ENCODE measurements at places on chromosomes 5 and 9.

DNA sequence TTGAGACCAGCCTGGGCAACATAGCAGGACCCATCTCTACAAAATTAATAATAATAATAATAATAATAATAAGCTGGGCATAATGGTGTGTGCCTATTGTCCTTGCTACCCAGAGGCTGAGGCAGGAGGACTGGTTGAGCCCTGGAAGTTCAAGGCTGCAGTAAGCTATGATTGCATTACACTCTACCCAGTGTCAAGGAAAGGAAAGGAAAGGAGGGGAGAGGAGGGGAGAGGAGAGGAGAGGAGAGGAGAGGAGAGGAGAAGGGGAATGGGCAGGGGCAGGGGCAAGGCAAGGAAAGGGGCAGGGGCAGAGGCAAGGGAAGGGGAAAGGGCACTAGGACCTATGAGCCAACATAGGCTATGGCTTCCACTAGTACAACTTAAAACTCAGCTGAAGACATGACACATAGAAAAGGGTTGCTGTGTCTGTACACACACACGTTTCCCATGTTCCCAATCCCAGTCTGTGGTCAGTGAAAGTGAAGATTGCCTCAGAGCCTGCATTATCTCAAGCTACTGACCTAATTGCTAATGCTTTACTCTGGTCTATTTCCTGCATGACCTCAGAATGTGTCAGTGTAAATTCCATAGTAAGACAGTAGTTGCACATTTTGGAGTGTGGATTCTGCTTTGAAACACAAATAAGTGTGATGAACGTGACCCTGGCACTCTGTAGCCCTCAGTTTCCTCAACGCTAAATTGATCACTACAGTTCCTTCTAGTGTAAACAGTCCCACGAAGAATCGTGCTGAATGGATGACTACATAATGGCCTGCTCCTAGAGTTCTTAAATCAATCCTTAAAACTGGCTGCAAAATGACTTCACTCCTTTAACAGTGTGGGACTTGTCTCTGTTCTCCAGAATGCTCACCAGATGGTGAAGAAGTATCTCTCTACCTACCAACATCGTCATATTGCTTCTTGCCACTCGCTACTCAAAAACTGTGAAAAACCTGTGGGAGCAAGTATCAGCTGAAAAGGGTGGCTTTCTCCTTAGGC lies 497.0 kb downstream of the RAB3C start:
- no peak for DNase-seq

DNA sequence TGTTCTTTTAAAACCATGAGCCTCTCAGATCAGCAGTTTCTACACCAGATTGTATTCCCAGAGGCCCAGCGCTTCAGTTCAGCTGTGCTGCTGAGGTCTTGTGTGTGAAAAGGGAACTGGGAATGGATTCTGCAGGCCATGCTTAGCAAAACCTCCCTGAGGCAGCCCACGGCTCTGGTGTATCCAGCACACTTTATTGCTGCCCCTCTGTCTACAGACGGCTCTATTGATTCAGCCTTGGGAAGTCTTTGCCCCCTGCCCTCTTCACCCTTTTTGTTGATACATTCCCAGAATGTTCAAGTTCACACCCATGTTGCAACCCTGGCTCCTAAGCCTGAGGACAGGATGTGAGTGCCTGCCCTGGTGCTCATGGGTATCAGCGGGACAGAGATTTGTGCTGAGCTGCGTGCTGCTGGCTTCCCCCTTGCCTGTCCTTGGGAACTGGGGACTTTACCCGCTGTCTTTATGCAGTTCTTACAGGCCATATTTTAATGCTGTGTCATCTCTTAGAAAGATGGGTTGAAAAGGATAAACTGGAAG lies 37.3 kb downstream of the ARHGAP26 start:
- no peak for DNase-seq

DNA sequence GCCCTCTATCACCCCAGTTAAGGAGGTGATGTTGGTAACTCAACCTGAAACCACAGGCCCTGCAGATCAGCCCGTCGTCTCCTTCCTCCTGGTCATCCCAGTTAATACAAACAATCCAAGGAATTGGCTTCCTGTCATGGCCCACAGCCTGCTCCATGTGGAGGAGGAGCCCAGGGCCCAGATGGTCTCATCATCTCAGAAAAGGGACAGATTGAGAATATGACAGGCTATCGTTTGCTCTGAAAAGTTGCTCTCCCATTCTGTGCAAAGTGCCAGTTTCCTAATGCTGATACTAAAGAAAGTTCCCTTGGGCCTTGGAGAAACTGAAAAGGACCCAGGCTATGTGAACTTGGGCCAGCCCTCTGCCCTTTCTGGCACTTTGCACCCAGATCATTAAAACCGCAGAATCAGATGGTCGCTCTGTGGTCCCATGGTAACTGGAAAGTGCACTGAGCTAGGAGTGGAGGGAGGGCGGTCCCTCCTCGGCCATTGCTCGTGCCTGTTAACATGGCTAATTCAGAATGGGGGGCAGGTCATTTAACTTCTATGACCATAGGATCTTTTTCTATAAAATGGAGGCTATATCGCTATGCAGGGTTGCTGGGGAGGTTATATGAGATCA lies 675 bp upstream of the SPAAR start:
- DNase-seq, result no peak

- no peak for DNase-seq
These were observed 133.7 kb downstream of the PLPPR1 start for GRCh38 chr9:101162231-101162630.

- no peak for DNase-seq
These were observed 93.7 kb upstream of the DAB2 start for GRCh38 chr5:39518516-39518915.

- no peak for DNase-seq
These were observed 93.5 kb downstream of the F2RL2 start for GRCh38 chr5:76529464-76530344.

- DNase-seq, result no peak
These were observed 265.2 kb upstream of the RASA1 start for GRCh38 chr5:87002485-87002884.

GRCh38 chr9:27356446-27356845 lies 59.5 kb upstream of the EQTN start:
- no peak for DNase-seq

DNA sequence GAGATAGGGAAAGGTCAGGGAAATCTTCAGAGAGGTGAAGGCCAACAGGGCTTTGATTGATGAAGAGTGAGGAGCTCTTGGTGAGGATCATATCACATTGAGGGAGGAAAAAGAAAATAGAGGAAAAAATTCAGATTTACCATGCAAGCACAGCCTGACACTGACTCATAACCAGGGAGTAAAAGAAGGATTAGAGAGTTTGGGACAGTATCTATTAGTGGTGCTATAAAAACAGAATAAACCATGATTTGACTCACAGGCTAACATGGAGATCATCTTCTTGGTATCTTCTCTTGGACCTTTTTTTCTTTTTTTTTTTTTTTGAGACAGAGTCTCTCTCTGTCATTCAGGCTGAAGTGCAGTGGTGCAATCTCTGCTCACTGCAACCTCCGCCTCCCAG lies 44.4 kb downstream of the MUSK start:
- DNase-seq, result no peak

GRCh38 chr5:3827624-3828023 lies 232.0 kb downstream of the IRX1 start:
- no peak for DNase-seq

GRCh38 chr5:135174315-135175096 lies 140.5 kb upstream of the PITX1 start:
- no peak for DNase-seq

DNA sequence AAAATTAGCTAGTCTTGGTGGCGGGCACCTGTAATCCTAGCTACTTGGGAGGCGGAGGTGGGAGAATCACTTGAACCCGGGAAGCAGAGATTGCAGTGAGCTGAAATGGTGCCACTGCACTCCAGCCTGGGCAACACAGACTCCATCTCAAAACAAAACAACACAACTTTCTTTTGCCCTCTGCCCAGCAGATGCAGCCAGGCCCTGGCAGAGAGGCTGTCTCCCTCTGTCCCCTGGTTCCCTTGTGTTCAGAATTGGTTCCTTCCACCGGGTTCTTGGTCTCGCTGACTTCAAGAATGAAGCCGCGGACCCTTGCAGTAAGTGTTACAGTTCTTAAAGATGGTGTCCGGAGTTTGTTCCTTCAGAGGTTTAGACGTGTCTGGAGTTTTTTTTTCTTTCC lies 30.2 kb upstream of the CEP72 start:
- DNase-seq, result no peak

DNA sequence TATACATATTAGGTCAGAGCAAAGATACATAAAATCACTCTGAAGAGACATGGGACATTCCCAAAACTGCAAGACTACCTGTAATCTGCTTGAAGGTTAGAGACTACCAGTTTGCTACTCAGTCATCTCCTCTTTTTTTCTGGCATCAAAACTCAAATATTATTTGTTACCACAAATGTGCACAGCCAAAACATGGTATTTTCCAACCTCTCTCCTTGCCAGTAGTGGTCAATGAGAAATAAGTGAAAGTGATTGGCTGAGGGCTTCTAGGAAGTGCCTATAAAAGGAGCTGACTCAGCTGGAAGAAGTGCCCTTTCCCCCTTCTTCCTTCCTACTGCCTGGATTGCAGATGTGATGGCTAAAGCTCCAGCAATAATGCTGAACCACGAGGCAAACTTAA lies 13.8 kb downstream of the GZMK start:
- DNase-seq, result no peak

GRCh38 chr9:13083366-13083765 lies 196.1 kb downstream of the MPDZ start:
- no peak for DNase-seq

- DNase-seq, result no peak
These were observed 1365.3 kb upstream of the WWC1 start for GRCh38 chr5:166926138-166926537.

Measured in CD4-positive, alpha-beta T cell treated with Interferon gamma for 1 hour (primary cell).